ENCODE measurements at places on chromosomes 5 and 9.

DNA sequence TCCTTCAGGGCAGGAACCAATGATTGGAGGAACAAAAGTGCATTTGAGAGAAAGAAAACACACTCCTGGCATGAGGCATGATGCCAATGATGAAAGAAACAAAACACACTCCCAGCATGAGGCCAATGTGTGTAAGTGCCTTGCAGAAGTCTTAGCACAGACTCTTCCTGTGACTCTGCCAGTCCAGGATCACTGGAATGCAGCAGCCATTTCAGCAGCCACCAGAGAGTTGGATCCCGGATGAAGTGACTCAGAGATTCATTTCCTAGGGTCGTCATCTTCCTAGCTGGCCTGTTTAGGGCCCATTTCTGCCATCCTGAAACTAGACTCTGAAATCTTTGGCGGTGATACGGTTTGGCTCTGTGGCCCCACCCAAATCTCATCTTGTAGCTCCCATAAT is 212.5 kb downstream of the CFAP90 start:
- DNase-seq: no peak

- DNase-seq: no peak
Observed at GRCh38 chr9:93009337-93010015, 49.0 kb upstream of the SUSD3 start.

DNA sequence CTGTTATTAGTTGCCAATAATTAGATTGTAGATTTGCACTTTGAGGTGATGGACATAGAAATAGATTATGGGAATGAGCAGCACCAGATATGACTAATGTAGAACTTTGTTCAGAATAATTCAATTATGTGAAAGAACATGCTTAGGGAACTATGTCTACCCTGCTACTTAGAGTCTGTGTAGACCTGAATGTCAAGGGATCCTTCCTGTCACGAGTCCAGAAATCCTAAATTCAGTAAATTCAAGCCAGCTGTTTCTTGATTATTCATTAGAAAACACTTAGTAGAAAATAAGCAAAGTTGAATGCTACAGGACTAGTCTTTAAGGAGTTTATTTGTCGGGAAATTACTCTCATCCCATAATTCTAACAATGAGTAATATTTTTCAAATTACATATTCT is 887.3 kb upstream of the SEMA6A start:
- DNase-seq: no peak

DNA sequence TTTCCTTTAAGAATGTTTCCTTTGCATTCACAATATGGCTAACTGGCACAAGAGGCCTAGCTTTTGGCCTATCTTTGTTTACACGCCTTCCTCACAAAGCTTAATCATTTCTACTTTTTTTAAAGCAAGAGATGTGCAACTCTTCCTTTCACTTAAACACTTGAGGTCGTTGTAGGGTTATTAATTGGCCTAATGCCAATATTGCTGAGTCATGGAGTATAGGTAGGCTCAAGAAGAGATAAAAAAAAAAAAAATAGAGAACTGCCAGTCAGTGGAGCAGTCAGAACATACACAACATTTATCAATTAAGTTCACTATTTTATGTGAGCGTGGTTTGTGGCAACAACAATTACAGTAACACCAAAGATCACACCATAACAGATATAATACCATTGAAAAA is 5.9 kb downstream of the FKBP15 start:
- no peak for DNase-seq

DNA sequence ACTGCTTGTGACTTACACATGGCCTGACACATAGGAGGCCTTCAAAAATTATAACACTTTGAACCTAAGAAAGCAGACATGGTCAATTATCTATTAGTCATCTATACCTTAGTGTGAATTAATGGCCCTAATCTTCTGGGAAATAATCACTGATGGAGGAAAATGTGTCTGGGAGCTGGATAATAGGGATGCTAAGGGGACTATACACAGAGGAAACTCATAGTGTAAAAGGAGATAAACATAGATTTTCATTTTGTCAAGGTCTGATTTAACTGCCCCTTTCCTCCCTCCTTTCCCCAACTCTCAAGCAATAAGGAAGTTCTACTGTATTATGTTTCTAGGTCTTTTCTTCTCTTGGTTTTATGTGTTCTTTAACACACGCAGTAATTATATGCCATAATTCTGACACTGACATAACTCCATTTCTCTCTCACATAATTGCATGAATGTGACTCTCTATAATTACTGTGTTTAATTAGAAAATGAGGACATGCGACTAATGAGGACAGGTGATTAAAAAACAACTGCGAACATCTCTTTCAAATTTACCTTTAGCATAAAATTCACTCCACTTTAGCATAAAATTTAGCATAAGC is 18.7 kb upstream of the PRELID2 start:
- DNase-seq: no peak

- no peak for DNase-seq
Observed at GRCh38 chr5:107893642-107894041, 222.9 kb upstream of the EFNA5 start.
